ENCODE measurements at places on chromosomes 4 and X.

GRCh38 chrX:40719731-40720130 lies 15.6 kb downstream of the MED14 start:
- no peak for DNase-seq

DNA sequence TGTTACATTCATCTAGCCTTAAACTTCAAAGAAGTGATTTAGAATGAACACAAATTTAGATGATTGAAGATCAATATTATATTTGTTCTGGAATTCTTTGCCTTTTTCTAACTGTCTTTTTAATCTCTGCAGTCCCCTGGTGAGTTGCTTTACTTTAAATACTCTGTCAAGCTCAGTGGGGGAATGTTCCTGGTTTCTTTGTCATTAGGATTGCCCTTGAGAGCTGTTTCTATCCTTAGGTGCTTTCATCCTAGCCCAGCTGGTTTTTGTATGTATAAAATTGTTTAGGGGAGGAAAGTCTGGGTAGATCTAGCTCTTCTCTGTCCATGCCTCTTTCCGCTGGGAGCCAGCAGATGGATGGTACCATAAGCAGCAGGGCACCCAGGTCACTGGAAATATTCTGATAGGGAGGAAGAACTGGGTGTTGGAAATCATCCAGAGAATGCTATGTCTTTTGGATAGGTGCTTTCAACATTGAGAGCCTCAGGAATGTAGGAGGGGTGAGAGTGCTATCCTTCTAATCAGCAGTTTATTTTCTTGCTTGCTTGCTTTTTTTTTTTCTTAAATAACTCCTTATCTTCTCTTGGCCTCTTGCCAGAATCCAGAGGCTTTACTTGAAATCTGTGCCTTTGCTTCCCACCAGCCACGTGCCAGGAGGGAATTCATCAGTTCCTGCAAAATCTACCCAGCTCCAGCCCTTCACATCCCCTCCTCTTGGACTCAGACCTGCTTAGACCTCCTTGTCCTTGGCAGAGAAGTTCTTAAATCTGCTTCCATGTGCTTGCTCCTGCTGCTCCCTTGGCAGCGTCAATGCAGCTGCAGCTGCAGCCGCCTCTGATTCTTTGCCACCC lies 215.3 kb upstream of the ANXA3 start:
- no peak for DNase-seq

DNA sequence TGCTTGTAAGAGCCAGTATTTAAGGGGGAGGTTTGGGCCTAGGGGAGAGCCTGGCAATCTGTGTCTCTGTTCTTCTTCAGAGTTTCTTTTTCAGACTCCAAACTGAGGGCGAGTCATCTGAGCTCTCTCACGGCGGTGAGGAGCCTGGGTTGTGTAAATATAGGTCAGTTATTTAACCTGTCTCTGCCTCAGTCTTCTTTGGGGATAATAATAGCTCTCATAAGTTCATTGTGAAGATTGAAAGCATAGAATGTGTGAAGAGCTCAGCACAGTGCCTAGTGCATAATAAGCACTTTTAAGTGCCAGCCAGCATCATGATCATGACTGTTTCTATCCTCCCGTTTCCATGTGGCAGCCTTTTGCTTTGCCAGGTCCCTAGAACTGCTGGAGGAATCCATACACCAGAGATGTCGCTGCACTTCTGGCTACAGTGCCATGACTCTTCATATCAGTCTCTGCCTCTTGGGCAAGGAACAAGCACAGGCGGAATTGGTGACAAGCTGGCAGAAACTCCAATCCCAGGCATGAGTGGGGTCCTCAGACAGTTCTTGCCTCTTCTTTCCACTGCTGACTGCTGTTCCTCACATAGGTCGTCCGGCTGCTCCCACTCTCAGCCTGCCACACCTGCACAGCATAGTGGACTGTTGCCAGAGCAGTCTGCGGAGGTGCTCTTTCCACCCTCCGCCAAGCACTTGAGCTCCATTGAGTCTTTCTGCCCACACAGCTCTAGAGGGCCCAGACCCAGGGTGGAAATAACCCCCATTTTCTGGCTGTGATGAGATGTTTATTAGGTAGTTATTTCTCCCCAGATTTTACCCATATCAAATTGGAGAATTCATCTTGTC lies 103.7 kb upstream of the MAML3 start:
- DNase-seq, result no peak

DNA sequence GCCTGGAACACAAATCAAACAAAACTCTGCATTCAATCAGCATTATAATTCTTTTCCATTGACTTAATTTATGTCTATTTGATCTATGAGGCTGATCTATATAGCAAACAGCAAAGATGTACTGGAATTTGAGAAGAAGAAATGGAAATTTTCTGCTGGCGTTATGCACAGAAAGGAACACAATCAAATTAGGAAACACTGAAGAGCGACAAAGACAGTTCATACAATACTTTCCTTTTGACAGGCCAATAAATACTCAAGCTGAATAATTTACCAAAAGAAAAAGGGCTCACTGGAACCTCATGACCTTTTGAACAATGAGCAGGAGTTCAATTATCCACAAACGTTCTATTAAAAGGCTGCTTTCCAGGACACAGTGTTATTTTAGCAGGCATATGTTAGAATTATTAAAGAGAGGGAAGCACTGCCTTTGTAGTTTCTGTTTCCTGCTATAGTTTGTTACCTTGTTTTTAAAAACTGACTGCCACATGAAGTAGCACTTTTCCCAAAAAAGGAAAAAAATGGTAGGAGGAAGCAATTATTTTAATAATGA lies 8.1 kb downstream of the PDHA2 start:
- DNase-seq, result no peak

- no peak for DNase-seq
These were observed 32.5 kb upstream of the PAQR3 start for GRCh38 chr4:78971776-78972175.

GRCh38 chr4:18981234-18981615 lies 959.7 kb upstream of the LCORL start:
- no peak for DNase-seq

- no peak for DNase-seq
These were observed 64.1 kb upstream of the GPM6A start for GRCh38 chr4:175875993-175876771.

- no peak for DNase-seq
These were observed 154.9 kb upstream of the NUDT6 start for GRCh38 chr4:123077330-123077729.

DNA sequence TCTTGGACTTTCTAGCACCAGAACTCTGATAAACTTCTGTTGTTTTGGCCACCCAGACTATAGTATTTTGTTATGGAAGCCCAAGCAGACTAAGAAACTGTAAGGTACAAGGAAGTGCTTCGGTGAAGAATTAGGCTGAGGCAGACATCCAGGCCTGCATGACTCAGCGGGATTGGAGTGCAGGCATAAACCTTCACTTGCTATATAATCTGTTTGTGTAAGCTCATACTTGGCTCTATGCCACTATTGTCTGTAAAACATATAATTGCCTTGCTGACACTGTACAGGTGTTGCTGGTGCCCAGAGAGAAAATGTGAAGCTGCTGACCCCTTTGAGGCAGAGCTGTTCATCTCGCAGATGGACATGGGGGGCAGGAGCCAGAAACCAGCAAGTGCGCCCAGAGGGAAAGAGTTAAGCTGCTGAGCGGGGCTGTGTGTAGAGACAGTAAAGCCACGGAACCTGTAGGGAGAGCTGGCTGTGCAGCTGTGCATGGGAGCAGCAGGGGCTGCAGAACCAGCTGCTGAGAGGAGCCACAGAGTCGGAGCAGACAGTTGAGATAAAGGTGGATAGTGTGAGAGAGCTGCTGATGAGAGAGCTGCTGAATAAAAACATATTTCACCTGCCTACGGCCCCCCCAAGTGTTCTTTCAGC lies 96.2 kb downstream of the RBM46 start:
- no peak for DNase-seq

DNA sequence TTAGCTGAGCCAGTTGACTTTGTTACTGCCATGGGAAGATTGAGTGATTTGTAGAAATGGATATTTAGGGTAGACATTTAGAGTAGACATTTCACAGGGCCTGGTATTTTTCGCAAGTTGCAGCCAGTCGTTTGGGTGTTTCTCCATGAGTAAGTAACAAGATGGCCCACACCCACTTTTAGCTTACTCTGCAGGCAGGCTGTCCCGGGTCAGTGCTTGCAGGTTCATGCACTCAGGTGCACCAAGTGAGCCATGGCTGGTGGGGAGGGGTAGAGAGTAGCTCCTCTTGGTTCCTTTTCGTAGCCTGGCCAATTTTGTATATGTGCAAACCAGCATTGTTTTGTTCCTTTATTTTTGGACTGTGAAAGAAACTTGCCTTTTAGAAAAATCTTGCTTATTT lies 145.6 kb downstream of the POLA1 start:
- no peak for DNase-seq

- no peak for DNase-seq
These were observed 7.5 kb downstream of the DTHD1 start for GRCh38 chr4:36288731-36289426.

DNA sequence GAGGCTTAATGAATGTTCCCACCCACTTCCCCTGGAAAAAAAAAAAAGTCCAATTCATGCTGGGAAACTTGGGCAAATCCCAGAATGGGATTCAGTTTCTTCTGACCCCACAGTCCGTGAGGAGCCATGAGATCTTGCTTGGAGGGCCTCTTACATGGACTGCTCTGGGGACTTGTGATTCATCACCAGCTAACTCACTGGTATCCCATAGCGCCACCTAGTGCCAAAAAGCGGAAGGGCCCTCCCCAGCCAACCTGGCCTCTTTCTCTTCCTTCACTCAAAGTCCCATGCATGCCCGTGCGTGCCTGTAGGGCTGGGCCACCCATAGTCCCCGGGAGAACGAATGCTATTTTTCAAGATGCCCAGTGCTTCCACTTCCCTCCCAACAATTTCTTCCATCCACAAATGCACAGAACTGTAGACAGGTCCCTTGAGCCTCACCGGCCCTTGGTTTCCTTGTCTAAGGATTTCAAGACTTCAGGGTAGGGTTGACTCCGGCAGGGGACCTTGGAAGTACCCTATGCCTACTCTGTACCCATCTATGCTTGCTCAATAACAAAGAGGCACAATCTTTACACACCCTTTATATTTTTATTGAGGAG lies 5.1 kb downstream of the RTL5 start:
- peak; percentile 51 for DNase-seq

DNA sequence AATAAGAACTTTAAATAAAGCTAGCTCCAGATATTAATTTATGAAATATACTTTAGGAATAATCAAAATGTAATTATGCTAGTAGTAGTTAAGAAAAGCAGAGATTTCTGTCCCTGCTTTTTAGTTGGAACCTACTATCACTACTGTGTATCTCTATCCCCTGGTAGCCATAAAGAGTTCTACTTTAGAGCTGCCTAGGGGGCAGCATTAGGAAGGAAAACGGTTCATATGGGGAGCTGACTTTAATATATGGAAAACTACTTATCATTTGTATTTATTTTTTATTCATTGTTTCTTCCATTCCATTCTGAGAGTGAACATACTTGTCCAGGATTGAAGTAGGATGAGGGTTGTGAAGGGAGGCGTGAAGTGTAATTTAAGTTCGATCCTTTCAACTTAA lies 40.9 kb downstream of the CPEB2 start:
- DNase-seq, result no peak

GRCh38 chr4:181529537-181529936 lies 713.7 kb upstream of the TENM3 start:
- no peak for DNase-seq

DNA sequence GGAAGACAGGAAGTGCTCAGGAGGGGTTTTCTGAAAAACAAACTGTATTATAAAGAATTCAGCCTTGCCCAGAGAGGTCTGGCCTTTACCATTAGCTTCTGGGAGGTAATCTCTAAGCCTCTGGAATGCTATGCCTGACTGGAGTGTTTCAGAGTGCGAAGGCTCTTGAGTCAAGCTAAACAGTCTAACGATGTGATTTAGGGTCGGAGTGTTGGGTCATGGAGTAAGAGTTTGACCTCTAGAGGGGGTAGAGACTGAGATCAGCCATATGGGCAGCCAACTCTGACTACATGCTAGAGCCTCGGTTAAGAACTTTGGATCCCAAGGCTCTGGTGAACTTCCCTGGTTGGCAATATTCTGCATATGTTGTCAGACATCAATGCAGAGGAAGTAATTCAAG lies 15.0 kb downstream of the BOD1L1 start:
- no peak for DNase-seq

DNA sequence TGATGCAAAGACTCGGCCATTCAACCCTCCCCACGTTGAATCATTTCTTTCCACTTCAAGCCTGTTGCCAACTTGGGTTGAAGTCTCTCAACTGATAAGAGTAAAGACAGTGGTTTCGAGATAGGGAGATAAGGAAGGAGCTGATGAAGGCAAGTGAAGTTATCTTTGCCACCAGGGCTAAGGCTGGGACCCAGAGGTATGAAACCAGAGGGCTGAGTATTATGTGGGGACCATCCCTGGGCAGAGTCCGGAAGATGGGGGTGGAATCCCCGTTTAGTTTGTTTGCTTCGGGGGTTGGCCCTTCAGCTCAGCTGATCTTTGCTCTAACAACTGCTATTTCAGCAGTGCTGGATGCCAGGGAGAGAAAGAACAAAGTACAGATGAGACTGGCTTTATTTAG lies 2.3 kb upstream of the XPNPEP2 start:
- DNase-seq, result no peak

- DNase-seq, result no peak
These were observed 36.3 kb upstream of the ZFX start for GRCh38 chrX:24113181-24113580.

DNA sequence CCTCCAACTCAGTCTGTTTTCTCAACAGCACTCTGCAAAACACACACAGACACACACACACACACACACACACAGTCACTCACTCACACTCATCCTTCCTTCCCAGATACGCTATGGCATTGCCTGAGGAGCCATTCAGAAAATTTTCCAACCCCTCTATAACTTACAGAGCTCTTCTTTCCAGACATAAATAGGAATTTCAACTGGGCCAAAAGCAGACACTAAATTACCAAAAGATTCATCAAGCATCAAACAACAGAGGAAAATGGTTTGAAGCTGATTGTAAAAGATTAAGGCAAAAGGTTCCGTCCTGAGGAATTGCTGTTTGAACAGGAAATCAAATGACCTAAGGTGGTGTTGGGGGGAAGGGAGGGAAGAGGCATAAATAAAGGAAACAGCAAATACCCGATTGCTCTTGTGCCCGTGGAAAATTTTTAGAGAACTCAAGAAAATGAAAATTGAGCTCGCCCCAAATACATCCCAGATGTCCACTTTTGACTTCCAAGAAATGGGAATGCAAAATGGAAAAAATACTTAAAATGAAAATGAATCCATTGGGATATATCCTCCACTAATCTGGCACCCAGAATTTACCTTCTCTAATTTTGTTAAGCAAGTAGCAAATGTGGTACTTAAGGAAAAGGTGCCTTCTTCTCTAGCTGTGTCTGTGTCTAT lies 183.6 kb downstream of the QDPR start:
- no peak for DNase-seq

DNA sequence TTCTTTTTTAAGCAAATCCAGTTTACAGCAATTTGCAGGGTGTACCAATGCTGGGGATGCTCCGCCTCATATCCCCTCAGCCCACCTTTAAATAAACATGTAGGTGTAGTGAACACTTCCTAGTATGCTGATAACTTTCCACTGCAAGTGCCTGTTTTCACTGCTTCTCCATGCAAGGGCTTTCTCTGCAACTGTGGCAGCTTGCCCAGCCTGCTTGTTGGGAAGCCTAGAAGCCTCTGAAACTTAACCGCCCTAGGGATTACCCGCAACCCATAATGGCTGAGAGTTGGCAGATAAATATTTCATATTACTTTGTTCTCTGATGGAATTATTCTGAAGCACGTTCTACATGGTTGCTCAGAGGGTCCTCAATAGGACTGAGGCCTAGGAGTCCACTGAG lies 253.7 kb upstream of the DDX53 start:
- DNase-seq, result no peak

Measured in C1 segment of cervical spinal cord (tissue), 14 donors.